Right atrium auricular region (tissue), 2 donors: ENCODE measurements at places on chromosomes 11 and 22.

DNA sequence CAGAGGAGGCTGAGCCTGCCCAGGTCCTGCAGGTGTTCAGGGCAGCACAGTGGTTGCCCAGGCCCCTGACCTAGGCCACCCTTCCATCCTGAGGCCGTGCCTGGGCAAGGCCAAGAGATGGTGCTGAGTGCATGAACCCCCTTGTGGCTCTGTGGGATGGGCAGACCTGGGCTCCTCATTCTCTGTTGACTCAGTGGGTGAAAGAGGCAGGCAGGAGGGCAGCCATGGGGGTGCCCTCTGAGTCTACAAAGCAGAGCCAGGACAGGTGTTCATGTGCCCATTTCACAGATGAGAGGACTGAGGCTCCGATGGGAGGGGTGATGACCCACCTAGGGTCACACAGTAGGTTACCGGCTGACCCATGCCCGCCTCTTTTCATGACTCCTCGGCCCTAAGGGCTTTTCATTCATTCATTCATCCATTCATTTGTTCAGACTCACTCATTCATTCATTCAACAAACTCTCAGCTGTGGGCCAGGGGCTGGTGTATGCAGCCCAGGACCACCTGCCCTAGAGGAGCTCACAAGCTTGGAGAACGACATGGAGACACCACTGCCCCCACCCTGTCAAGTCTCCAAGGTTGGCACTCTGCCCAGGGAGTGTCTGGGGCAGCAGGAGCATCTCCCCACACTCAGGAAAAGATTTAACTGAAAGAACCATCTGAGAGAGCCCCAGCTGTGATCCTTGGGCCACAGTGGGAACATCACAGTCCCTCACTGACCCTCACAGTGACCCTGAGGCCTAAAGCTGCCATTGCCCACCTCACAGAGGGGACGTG lies 40.5 kb downstream of the IGLL5 start:
- no peak overlapping the region for H3K27ac ChIP-seq
- no peaks in the 10 kb centered on the region for H3K4me1 ChIP-seq
- H3K36me3 ChIP-seq, result no peaks in the 10 kb centered on the region
- no peak for DNase-seq
- no peak overlapping the region for H3K4me3 ChIP-seq

GRCh38 chr11:45082744-45083543 lies 63.5 kb upstream of the PRDM11 start:
- no peaks in the 10 kb centered on the region for H3K36me3 ChIP-seq
- H3K4me1 ChIP-seq, result no peaks in the 10 kb centered on the region
- H3K4me3 ChIP-seq, result no peak overlapping the region
- no peak overlapping the region for H3K27ac ChIP-seq
- no peaks in the 10 kb centered on the region for H3K27me3 ChIP-seq
- DNase-seq, result no peak

DNA sequence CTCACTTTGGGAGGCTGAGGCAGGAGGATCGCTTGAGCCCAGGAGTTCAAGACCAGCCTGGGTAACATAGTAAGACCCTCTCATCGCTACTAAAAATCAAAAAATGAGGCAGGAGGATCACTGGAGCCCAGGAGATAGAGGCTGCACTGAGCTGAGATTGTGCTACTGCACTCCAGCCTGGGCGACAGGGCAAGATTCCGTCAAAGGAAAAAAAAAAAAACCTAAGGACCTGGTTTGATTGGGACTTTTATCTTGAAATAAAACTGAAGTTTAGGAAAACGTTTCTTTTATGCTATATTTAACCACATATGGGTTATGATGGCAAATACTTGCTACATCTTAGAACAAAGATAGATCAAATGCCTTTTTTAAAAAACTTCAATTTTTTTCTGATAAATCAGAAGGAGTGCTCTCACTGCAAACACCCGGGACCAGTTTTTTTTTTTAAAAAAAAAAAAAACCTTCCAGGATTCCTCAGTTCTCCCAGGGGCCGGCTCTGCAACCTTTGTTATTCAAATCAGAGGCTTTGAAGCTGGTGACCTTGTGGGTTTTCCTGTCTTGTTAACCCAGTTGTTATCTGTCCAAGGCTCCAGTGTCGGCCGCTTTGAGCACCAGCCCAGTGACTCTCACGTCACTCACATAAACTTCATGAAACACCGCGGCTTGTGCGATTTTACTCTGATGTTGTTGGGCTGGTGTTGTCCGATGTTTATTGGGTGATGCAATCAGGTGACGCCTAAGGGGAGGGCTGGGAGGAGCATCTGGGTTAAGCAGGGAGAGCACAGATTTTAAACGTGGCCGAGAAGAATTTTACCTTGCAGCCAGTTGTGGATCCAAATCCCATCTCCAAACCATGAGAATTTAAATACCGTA lies 24.7 kb upstream of the SLC22A12 start:
- H3K4me3 ChIP-seq, result peak overlapping the region; percentile 8
- H3K4me1 ChIP-seq, result no peaks in the 10 kb centered on the region
- peak; percentile 85 for DNase-seq
- H3K36me3 ChIP-seq, result no peaks in the 10 kb centered on the region
- H3K27ac ChIP-seq, result no peak overlapping the region

GRCh38 chr11:17388609-17389210 lies at the start of gene KCNJ11:
Gene KCNJ11 (minus strand): TSS chr11:17388659. CDS start chr11:17388091, 568 bp downstream.
- H3K4me1 ChIP-seq, result peaks cover 38% of the 10 kb centered on the region
- H3K27ac ChIP-seq, result peak within 1 kb of the TSS; percentile 83
- H3K27me3 ChIP-seq, result peaks cover 3% of the 10 kb centered on the region

DNA sequence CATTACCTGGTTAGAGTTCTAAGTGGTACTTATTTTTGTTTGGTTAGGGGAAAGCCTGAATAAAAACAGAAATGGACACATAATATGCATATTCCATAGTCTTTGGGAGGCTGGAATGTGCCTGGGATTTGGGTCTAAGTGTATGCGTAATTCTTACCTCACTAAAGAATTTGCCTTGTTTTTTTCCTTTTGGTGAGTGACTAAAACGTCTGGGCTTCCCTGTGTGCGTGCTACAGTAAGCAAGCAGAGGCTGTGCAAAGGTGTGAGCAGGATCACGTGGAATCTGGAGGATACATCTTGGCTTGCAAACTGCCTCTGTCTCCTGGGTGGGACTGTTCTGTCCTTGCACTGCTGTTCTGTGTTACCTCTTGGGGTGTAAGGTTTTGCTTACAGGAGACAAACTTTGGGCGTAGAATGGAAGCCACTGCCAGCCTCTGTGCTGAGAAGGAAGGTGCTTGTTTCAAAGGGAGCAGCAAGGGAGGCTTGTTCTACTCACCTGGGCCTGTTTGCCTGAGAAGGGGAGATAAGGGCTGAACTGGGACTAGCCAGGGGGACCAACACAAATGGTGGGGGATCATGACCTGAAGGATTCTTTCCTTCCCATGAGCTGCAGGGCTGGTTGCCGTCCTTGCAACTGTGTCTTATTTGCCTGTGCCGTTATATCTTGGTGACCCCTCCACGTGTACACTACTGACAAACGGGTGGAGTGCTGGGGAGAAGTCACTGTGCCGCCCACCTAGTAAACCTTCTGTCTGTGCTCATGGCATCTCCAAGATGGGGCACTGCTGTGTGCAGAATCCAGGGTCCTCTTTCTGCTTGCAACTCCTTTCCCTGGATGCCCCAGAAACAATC lies 4.5 kb downstream of the NEAT1 start:
- peak overlapping the region; percentile 99 for H3K27ac ChIP-seq
- peaks cover 72% of the 10 kb centered on the region for H3K36me3 ChIP-seq
- H3K27me3 ChIP-seq, result no peaks in the 10 kb centered on the region
- H3K4me3 ChIP-seq, result peak overlapping the region; percentile 79
- peaks cover 52% of the 10 kb centered on the region for H3K4me1 ChIP-seq

DNA sequence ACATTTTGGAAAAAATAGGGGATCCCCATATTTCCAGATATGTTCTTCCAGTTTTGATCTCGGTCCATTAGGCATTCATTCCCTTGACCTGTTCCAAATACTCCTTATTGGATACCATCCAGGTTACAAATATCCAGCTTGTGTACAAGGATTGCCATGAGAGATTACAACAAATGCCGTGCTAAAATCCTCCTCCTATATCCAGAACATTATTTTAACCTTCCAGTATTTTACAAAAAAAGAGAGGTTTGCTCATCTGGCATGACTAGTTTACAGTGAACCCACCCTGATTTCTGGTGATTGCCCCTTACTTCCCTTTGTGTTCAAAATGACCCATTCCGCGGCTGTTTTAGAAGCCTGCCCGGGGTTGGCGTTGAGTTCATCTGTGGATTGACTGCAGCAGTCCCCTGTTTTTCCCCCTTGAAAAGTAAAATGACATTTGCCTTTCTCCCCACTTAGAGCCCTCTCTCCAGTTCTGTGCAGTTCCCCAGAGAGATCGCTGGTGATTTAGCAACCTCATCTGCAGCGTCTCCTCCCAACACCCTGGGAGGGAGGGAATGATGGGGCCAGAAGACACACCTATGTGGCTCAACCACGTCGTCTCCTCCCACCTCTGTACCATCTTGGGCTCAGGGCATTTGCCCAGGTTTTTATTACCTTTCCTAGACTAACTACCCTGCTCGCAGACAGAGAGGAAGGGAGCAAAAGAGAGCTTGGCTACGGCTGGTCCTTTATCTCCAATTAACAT lies 73.6 kb downstream of the DSCAML1 start:
- no peak overlapping the region for H3K4me3 ChIP-seq
- no peak overlapping the region for H3K27ac ChIP-seq
- peaks cover 9% of the 10 kb centered on the region for H3K4me1 ChIP-seq
- DNase-seq, result no peak
- no peaks in the 10 kb centered on the region for H3K36me3 ChIP-seq
- H3K27me3 ChIP-seq, result no peaks in the 10 kb centered on the region

GRCh38 chr11:81548123-81548522 lies 1185.5 kb downstream of the FAM181B start:
- no peaks in the 10 kb centered on the region for H3K36me3 ChIP-seq
- no peaks in the 10 kb centered on the region for H3K27me3 ChIP-seq
- H3K4me3 ChIP-seq, result no peak overlapping the region
- no peak for DNase-seq
- H3K4me1 ChIP-seq, result no peaks in the 10 kb centered on the region
- no peak overlapping the region for H3K27ac ChIP-seq

- H3K27ac ChIP-seq, result no peak overlapping the region
- no peaks in the 10 kb centered on the region for H3K27me3 ChIP-seq
Measured at GRCh38 chr11:2306877-2307500, 5.2 kb downstream of the TSPAN32 start.

DNA sequence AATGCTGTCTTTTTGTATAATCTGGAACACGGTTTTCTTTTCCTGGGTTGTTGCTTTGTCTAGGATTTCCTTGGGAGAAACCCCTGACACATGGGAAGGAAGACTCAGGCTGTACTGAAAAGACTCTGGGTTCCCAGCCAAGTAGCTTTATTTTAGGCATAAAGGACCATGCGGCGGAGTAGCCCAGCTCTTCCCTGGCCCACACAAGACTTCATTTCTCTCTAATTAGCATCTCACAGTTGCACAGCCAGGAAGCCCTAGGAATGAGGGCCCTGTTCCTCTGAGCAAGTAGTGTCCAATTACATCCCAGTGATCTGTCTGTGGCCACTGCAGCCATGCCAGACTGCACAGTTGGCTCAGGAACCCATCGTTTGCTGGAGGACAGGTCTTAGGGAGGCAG lies 319.5 kb downstream of the TENM4 start:
- no peaks in the 10 kb centered on the region for H3K27me3 ChIP-seq
- no peak for DNase-seq
- no peak overlapping the region for H3K4me3 ChIP-seq
- H3K36me3 ChIP-seq, result no peaks in the 10 kb centered on the region

- no peaks in the 10 kb centered on the region for H3K36me3 ChIP-seq
- no peak overlapping the region for H3K27ac ChIP-seq
- H3K4me3 ChIP-seq, result no peak overlapping the region
- H3K4me1 ChIP-seq, result no peaks in the 10 kb centered on the region
- peak; percentile 48 for DNase-seq
Measured at GRCh38 chr22:47674600-47674999, 912.1 kb downstream of the TBC1D22A start.

DNA sequence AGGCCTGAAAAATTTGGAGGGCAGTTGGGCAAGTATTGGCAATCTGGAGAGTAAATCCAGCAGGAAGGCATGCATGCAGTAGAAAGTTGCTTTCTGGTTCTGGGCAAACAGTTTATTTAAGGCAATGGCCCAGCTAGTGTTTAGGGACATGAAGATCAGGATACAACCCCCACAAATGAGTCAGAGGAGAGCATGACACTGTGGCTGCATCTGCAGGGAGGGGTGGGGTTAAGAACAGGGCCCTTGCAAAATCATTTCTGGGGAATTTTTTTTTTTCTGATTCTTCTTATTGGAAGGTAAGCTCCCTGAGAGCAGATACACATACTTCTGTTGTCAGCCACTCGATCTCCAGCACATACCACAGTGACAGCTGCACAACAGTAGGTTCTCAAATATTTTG lies 61.1 kb downstream of the FDX1 start:
- H3K4me3 ChIP-seq, result no peak overlapping the region
- no peak overlapping the region for H3K27ac ChIP-seq
- H3K27me3 ChIP-seq, result no peaks in the 10 kb centered on the region
- H3K36me3 ChIP-seq, result no peaks in the 10 kb centered on the region
- no peaks in the 10 kb centered on the region for H3K4me1 ChIP-seq

DNA sequence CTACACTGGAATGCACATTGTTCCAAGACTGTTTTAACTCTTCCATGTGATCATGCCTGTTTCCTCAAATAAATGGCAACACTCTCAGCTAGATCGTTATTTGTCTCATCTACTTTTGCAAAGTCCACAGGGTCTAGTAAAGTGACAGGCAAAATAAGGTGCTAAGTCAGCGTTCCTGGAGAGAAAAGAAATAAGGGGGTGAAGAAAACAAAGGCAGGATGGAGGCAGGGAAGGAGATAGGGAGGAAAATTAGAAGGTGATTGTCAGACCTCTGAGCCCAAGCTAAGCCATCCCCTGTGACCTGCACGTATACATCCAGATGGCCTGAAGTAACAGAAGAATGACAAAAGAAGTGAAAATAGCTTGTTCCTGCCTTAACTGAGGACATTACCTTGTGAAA lies 132.1 kb downstream of the RAB38 start:
- no peaks in the 10 kb centered on the region for H3K4me1 ChIP-seq
- no peaks in the 10 kb centered on the region for H3K36me3 ChIP-seq
- no peaks in the 10 kb centered on the region for H3K27me3 ChIP-seq
- no peak overlapping the region for H3K4me3 ChIP-seq
- DNase-seq, result no peak

DNA sequence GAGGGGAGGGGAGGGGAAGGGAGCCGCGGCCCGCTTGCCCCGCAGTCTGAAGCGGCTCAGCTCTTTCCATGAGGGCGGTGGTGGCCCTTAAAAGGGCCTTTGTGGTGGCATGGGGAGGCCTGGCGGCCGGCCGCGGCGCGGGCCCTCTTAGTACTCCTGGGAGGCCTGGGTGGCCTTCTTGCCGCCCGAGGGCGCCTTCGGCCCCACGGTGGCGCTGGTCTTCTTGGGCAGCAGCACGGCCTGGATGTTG lies 6.9 kb downstream of the DPAGT1 start:
- peaks cover 23% of the 10 kb centered on the region for H3K36me3 ChIP-seq
- H3K4me3 ChIP-seq, result peak overlapping the region; percentile 70
- H3K27me3 ChIP-seq, result no peaks in the 10 kb centered on the region
- H3K27ac ChIP-seq, result peak overlapping the region; percentile 90
- DNase-seq, result peak; percentile 83

DNA sequence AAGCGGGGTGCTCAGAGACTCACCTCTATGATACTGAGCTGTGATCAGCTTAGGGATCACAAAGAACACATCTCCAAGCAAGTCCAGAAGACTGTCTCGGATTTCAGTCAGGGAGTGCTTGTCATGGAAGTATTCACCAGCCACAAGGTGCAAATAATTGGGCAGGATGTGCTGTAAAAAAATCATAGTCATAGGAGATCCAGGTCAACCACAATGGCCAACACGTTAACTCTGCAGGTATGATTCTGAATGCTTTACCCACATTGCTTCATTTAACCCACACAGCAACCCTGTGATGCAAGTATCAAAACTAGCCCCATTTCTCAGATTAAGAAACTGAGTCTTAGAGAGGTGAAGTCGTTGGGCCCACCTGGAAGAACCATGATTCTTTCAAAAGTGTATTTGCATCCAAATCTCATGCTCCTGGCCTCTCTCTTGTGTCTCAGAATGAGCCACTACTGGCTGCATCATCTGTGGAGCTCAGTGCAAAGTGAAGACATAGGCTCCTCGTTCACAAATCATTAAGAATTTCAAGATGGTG lies 179.3 kb downstream of the BCR start:
- H3K36me3 ChIP-seq, result no peaks in the 10 kb centered on the region
- no peak for DNase-seq
- no peaks in the 10 kb centered on the region for H3K27me3 ChIP-seq
